Kidney (tissue), 22 donors: ENCODE measurements at places on chromosomes 4 and X. TPM values are rescaled to one million over a fixed set of nuclear protein-coding genes. Genes with fewer than 3 reads are reported as not detected.

- H3K36me3 ChIP-seq = no peaks in the 10 kb centered on the region
- DNase-seq = no peak
- no peaks in the 10 kb centered on the region for H3K27me3 ChIP-seq
- no peak overlapping the region for H3K27ac ChIP-seq
- no peaks in the 10 kb centered on the region for H3K4me1 ChIP-seq
- H3K4me3 ChIP-seq = no peak overlapping the region
These were observed 17.6 kb downstream of the OTUD6A start for GRCh38 chrX:70079870-70080269.

The RPL10 gene
- 2,684 TPM for total RNA-seq

GRCh38 chrX:77003956-77004355 is 443.2 kb upstream of the FGF16 start:
- DNase-seq = no peak
- H3K27me3 ChIP-seq = no peaks in the 10 kb centered on the region
- H3K4me1 ChIP-seq = no peaks in the 10 kb centered on the region
- no peak overlapping the region for H3K4me3 ChIP-seq

GRCh38 chrX:72121383-72121782 is 10.3 kb downstream of the RTL5 start:
- no peak overlapping the region for H3K4me3 ChIP-seq
- peaks cover 13% of the 10 kb centered on the region for H3K4me1 ChIP-seq
- peak overlapping the region; percentile 54 for H3K27ac ChIP-seq
- H3K27me3 ChIP-seq = no peaks in the 10 kb centered on the region

DNA sequence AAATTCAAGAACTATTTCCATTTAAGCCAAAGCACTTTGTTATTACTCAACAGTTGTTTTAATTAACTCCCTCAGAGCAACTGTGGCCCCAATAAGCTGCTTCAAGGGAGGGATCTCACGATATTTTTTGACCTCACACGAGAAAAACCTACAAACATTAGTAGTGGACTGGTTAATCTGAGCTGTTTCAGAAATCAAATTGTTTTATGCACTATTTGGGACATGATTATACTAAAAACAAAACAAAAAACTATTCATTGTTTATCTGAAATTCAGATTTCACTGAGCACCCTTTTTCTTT is 74.3 kb downstream of the DCHS2 start:
- no peaks in the 10 kb centered on the region for H3K27me3 ChIP-seq
- peaks cover 3% of the 10 kb centered on the region for H3K4me1 ChIP-seq
- no peak for DNase-seq

The DMP1 gene
- not detected for total RNA-seq

The GAGE13 gene
- not detected for total RNA-seq

GRCh38 chrX:11100281-11101035 is 10.7 kb upstream of the HCCS start:
- no peaks in the 10 kb centered on the region for H3K4me1 ChIP-seq
- no peak overlapping the region for H3K27ac ChIP-seq
- DNase-seq = peak; percentile 77
- no peaks in the 10 kb centered on the region for H3K36me3 ChIP-seq
- H3K4me3 ChIP-seq = no peak overlapping the region

- no peaks in the 10 kb centered on the region for H3K36me3 ChIP-seq
- H3K27me3 ChIP-seq = no peaks in the 10 kb centered on the region
- H3K27ac ChIP-seq = no peak overlapping the region
- no peaks in the 10 kb centered on the region for H3K4me1 ChIP-seq
- H3K4me3 ChIP-seq = no peak overlapping the region
These were observed 411.8 kb downstream of the PPP1R2C start for GRCh38 chrX:42366181-42366580.

- peaks cover 41% of the 10 kb centered on the region for H3K36me3 ChIP-seq
- H3K27ac ChIP-seq = no peak overlapping the region
- DNase-seq = no peak
These were observed 104.6 kb downstream of the TNIP2 start for GRCh38 chr4:2651546-2651945.

- no peak overlapping the region for H3K27ac ChIP-seq
- DNase-seq = no peak
- no peaks in the 10 kb centered on the region for H3K27me3 ChIP-seq
- no peaks in the 10 kb centered on the region for H3K36me3 ChIP-seq
- H3K4me1 ChIP-seq = no peaks in the 10 kb centered on the region
- no peak overlapping the region for H3K4me3 ChIP-seq
These were observed 199.0 kb upstream of the NUDT6 start for GRCh38 chr4:123121241-123121907.

DNA sequence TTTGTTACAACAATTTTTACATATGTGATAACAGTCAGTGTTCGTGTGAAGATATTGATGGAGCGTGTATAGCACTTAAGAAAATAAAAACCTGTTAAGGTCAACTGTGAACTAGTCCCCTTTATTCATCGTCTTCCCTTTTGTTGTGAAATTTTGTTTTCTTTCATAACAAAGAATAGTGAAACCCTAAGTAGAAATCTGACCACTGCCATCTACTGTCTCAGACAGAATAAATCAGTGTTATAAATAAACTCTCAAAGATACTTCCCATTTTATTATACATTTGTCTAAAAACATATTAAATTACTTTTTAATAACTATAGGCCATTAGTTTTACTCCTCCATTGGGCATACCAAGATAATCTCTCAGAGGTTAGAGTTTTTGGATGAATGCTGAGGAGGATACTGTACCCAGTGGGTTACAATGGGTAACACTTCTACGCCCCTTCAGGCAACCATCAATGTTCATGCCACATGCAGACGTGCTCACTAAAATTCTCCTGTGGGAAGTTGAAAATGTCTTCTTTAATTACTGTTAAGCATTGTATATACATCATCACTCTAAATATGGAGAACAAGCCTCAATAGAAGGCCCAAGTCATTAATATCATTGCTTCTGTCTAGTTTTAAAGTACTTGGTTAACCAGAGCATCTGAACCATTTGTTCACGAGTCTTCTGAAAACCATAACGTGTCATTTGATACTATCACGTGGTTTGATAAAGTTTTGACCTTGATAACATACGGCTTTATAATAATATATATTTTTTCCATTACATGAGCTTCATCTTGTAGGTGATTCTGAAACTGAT is 171.2 kb downstream of the TMA16 start:
- no peaks in the 10 kb centered on the region for H3K36me3 ChIP-seq
- H3K27ac ChIP-seq = no peak overlapping the region
- H3K4me1 ChIP-seq = no peaks in the 10 kb centered on the region
- no peak for DNase-seq

The LRBA gene
- total RNA-seq = 76.7 TPM

The HAUS3 gene
- total RNA-seq = 12.1 TPM

GRCh38 chr4:181949704-181950312 is 293.4 kb upstream of the TENM3 start:
- no peak for DNase-seq
- H3K27me3 ChIP-seq = no peaks in the 10 kb centered on the region
- H3K27ac ChIP-seq = no peak overlapping the region
- no peaks in the 10 kb centered on the region for H3K36me3 ChIP-seq
- no peak overlapping the region for H3K4me3 ChIP-seq

The EMCN gene
- total RNA-seq = 48.1 TPM

The STEEP1 gene
- 24.2 TPM for total RNA-seq

DNA sequence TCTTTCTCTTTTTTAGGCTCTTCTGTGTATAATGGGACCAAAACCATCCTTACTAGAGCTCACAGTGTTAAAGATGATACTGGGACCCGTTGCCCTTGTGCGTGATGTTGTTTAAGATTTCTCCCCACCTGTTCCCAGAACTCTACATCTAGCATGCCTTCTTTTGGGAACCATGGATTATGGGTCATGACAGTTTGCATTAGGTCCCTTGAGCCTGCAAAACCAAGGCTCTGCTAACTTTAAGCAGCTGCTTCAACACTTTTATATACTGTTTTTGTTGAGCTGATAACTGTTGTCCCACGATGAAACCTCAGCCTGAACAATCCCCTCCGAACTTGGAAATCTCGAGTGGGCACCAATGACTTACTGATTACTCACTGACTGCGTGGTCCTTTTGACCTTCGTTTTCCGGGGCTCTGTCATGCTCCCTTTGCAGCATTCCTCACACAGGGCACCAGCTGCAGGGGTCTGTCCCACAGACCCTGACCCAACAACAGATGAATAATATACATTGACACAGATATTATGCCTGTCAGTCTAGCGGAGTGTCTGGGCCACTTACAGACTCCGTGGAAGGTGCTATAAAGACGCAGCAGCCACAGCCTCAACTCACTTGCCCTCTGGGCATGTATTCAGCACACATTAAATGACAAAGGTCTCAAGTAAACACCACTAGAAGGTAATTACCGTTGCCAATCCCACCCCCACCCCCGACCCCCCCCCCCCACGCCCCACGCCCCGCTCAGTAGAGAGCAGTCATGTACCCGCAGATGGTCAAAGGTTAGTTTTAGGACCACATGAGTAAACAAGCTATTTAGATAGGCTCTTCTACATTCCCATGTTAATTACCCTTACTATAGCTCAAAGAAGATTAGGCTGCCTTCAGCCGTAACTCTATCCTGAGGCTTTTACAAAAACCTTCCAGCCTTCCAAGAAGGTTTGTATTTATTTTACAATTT is 162.0 kb upstream of the WDFY3 start:
- H3K27me3 ChIP-seq = no peaks in the 10 kb centered on the region
- no peaks in the 10 kb centered on the region for H3K36me3 ChIP-seq

DNA sequence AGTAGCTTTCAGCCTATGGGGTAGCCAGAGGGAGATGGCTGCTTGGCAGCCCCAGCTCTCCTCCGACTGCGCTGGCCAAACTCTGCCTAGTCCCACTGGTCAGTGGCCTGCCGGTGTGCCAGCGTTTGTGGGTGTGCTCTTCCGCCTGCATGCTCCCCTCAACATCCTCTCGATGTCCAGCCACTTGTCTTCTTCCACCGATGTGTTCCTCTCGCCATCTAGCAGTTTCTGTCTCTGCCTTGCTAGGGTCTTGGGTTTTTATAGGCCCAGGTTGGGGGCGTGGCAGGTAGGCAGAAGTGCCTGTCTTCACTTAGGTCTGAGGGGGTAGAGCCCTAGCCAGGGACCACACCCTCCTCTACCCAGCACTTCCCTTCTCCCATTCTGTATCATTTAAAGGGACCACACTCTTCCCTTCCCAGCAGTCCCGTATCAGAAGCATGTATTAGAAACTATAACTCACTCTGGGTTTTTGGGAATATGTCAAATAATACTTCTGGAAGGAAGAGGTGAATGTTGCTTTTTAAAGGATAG is 124.4 kb downstream of the KDM6A start:
- no peaks in the 10 kb centered on the region for H3K36me3 ChIP-seq
- no peak for DNase-seq
- H3K27me3 ChIP-seq = no peaks in the 10 kb centered on the region
- no peak overlapping the region for H3K4me3 ChIP-seq
- no peaks in the 10 kb centered on the region for H3K4me1 ChIP-seq
